ENCODE measurements at places on chromosomes 1 and 21.

GRCh38 chr1:68205794-68206358 lies 26.4 kb downstream of the WLS start:
- DNase-seq, result no peak

DNA sequence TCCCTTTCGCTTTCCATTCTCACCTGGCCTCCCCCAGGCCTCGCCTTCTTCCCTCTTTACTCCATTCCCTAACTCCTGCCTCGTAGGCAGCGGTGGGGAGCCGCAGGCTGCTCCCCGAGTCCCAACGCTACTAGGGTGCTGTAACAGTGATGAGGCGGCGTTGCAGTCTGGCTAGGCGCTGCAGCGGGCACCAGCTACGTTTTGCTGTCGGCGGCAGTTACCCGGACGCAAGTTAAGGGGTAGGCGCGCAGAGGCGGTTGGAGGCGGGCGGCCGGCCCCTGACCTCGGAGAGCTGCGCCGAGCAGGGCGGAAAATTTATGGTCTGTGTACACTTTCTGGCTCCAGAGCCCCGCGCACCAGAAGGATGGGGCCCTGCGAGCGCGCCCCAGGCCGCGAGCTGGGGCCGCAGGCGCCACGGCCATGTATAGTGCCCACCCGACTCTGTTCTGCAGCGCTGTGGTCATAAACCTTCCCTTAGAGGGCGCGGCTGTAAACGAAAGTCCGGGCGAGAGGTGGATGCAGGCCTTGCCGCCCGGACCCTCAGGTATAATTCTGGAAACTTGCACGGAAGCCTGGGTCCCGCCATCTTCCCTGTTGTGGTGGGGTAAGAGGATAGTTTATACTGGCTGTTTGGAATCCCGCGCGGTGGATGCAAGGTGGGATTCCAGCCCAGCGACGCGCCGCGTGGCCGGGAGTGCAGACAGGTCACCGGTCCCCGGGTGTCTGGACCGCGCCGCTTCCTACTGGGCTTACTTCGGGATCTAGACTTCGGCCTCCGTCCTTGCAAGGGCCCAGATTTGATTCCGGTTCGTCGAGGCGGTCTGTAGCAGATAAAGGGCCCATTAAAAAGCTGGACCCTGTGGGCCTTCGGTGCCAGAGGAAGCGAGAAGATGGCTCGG lies 15.0 kb downstream of the HLX start:
- no peak for DNase-seq

DNA sequence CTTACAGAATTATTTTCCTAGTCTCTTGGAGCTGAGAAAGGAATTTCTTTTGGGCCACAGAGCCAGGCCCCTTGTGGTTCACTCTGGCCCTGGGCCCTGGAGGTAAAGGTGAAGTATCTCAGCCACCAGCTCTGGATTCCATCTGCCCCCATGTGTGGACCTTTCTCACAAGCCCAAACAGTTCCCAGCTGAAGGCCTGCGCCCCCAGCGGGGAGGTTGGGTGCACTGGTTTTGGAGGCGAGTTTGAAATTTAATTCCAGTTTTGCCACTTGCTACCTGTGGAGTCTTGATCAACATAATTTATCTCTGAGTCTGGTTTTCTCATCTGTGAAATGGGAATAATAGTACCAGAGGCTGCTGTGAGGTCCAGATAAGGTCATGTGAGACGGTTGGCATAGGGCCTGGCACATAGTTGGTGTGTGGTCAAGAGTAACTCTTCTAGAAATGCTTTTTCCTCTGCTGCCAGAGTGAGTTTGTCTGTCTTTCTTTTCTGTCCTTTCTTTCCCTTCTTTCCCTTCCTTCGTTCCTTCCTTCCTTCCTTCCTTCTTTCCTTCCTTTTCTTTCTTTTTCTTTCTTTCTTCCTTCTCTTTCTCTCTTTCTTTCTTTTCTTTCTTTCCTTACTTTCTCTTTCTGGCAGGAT lies 6.1 kb downstream of the AGTRAP start:
- DNase-seq, result no peak

GRCh38 chr1:214584805-214585766 lies 17.9 kb upstream of the CENPF start:
- peak; percentile 64 for DNase-seq

Data from NCI-H446 treated with DMSO at 0.1 percent for 48 hours (cell line).